ENCODE measurements at places on chromosomes 11 and 22.

DNA sequence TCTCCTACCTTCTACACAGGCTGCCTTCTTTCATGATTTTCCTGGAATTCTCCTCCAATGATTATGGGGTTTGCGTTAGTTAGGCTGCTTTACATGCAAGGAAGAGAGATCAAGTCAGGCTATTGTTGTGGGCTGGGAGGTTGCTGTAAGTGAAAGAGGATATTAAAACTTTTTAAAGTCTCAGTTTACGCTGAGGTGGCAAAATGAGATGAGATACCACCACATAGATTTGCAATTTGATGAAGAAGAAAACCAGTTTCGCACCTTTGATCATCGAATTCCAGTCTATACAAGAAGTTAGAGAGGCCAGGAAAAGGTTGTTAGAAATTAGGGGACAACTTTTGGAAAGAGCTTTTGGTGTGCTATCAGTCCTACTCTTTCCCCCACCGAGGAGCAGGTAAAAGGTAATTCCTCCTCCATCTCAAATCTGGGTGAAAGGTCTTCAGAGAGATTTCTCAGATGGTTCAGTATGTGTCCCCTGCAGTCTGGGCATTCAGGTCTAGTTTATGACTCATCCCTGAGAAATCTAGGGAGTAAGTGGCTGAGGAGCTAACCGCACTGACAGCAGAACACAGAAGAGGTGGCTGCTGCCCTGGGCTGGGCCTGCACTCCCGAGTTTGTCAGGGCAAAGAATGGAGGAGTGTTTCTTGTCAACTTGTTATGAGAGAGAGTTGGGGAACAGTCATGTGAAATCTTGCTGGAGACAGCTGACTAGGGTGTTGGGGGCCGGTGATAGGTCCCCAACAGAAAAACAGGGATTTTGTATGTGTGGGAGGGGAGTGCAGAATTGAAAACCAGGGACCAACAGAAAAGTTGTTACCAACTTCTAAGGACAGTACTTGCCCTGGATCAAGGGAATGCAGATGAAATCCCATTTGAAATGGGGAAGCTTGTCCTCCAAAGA lies 34.7 kb downstream of the CCDC83 start:
- DNase-seq: no peak

DNA sequence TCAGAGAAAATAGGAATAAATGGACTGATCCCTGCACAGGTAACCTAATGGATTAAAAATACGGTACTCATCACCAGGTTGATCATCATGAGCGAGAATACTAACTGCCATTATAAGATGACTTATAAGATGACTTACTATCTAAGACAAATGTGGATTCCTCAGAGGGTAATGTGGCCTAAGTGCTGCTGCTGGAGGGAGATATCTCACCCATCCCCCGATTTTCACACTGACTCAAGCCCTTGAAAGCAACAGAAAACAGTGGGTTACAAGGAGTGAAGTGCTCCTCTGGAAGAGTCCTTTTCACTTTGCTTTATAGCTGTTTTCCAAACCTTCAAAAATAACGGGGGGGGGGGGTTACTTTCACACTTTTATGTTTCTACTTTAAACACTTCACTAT lies 920 bp downstream of the TMEM218 start:
- no peak for DNase-seq

DNA sequence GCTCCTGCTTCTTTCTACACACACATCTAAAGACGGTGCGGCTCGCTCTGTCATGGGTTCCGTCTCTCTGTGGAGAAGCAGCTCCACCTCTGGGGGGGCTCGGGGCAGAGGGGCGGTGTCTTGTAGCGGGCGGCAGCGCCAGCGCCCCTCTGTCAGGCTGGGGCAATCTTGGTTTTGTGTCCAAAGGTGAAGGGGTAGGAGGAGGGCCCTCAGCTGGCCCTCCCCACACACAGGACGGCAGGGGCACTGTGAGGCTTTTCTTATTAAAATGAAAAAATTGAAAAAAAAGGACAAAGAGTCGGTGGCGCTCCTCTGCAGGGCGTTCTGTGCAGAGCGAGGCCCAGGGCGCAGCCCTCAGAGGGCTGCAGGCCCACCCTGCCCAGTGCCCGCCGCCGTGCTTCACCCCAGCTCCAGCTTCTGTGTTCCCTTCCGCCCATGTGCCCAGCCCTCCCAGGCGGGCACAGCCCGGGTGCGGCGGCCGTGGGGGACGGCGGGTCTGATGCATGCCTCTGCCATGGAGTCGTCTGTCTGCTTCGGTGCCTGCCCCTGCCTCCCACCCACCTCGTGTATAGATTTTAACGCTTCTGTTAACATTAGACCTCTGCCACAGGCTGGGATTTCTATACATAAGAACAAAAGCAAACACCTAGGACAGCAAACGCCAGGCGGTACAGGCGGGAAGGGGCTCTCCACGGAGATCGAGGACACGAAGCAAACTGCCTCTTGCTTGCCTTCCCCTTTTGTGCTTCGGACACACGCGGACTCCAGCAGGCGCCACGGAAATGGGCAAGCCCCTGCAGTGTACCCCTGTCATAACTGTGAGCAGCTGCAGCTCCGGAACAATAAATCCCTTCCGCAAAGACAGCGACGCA lies 24.5 kb downstream of the MOB2 start:
- no peak for DNase-seq

GRCh38 chr11:62266558-62266957 lies 3.4 kb upstream of the SCGB2A2 start:
- no peak for DNase-seq

- no peak for DNase-seq
Observed at GRCh38 chr22:31339148-31339832, 6.9 kb downstream of the PATZ1 start.

DNA sequence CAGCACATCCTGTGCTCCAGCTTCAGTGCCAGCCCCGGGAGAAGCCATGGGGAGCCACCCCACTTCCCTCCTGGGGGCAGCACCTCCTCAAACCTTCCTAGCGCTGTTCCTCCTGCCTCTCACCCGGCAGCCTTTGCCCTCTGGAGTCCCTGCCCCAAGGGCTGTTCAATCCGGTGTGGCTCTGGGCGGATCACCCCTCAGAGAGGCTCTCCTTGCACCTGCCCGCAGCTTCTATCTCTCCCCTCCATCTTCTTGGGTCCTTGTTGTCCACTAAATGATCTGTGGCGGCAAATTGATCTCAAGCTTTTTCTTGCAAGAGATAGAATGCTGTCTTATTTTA lies 18.1 kb upstream of the CDKN1C start:
- DNase-seq: no peak

- no peak for DNase-seq
Observed at GRCh38 chr22:19998991-19999820, 17.4 kb downstream of the ARVCF start.

DNA sequence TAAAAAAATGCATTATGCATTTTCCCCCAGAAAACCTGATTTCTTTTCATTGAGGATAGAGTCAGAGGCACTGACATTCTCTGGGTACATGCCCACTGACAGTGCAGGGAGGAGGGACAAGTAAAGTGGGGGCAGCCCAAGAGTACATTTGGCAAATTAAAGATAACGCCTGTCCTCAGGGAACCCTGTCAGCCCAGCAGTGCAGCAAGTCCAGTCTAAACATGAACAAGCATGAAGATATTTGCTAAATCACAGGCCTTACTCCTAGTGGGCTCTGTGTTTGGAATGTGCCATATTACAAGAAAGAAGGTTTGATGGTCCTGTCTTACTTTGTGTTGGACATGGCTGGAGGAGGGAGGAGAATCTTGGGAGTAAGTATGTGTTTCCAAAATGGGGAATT lies 37.9 kb downstream of the AMOTL1 start:
- no peak for DNase-seq

GRCh38 chr11:104728927-104729326 lies 169.3 kb downstream of the CASP12 start:
- no peak for DNase-seq

GRCh38 chr11:9962722-9963121 lies 298.8 kb downstream of the SWAP70 start:
- no peak for DNase-seq

GRCh38 chr11:72519220-72519881 lies 85.0 kb upstream of the CLPB start:
- no peak for DNase-seq

DNA sequence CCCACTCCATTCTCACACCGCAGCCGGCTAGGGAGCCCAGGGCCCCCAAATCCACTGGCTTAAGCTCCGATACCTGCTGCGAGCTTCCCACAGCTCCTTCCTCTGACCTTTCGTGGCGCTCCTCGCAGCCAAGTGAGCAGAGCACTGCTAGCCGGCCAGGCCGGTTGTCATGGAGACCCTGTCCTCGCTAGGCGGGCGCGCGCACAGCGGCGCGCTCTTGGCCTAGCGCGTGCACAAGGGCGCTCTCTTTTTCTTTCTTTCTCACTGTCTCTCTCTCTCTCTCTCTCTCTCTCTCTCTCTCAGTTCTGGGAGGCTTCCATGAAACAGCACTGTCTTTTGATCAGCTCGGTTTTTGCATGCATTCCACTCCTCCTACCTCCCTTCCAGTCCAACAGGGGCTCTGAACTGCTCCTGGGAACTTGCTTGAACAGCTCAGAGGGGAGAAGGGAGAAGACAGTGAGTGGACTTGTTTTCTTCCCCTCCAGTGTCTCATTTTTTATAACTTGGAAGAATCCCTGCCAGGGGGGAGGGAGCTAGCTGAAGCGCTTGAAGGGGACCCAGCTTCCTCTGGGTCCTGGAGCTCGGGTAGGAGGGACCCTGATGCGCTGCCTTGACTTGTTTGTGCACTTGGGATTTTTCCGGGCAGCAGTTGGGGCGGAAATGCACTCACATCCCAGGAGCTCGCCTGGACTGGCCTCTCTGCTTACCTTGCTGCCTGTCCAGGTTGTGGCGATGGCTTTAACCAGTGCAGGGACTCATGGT lies 100.3 kb upstream of the AKIP1 start:
- no peak for DNase-seq

DNA sequence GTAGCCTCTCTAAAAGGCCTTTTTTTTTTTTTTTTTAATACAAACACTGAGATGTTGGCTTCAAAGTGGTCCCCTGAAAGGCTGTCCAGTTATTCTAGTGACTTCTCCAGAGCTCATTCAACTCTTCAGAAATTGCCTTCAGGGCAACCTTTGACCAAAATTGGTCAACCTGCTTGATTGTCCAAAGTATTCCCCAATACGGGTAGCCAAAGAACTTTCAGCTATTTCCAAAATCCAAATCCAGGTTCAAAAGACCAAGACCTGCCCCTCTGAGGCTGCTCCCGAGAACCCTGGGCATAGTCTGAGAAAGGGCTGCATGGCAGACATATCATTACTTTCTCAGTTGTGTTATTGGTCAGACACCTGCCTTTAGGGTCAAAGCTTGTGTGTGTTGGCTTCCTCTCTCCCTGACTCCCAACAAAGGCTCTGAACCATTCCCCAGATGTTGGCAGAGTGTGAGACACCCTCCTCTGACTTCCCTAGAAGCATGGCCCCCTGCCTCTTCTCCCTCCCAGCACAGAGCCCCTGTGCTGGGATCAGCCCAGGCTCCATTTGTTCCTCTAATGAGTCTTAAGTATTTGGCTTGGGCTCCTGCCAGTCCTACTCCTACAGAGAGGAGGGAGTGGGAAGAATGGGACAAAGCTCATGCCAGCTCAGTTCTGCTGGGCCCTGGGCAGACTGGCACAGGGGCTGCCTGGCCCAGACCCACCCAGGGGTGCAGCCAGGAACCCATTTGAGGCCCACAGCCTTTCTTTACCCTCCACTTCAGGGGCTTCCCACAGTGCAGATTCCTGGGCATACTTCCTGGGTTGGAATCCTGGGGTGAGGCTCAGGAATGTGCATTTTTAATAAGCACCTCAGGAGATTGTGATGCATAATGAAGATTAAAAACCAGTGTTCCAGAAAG lies 30.3 kb downstream of the TNKS1BP1 start:
- no peak for DNase-seq

- DNase-seq: no peak
Observed at GRCh38 chr11:108788565-108789199, 123.8 kb downstream of the DDX10 start.

GRCh38 chr11:48341466-48341865 lies 16.7 kb downstream of the OR4C3 start:
- no peak for DNase-seq

GRCh38 chr22:21945453-21946261 lies 7.0 kb downstream of the PPM1F start:
- DNase-seq: no peak

GRCh38 chr11:119671051-119671450 lies 57.9 kb downstream of the NECTIN1 start:
- DNase-seq: no peak

GRCh38 chr11:94017446-94017845 lies 3.7 kb upstream of the HEPHL1 start:
- DNase-seq: no peak

GRCh38 chr11:5524756-5525155 lies 8.3 kb upstream of the UBQLNL start:
- DNase-seq: no peak

GRCh38 chr11:124586238-124586860 lies 16.6 kb downstream of the OR8A1 start:
- DNase-seq: peak; percentile 9

GRCh38 chr22:44182588-44183286 lies 2.0 kb downstream of the PARVG start:
- peak; percentile 28 for DNase-seq

- DNase-seq: no peak
Observed at GRCh38 chr11:91756829-91757480, 467.7 kb upstream of the FAT3 start.

DNA sequence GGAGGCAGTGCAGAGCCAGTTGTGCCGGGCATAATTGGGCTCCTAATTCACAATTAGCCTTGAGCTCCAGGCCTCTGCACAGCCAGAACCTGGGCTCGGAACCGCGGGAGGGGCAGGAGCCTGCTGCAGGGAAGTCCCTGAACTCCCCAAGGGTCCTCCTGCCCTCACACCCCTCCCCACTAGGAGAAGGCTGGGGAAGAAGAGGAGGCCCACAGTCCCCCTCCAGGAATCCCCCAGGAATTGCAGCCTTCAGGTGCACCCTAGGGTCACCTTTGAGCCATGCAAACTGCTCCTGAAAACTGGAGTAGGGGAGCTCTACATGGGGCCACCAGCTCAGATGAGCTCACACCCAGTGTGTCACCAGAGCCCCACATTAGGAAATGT lies 93.8 kb upstream of the LMO1 start:
- DNase-seq: no peak

GRCh38 chr11:33530815-33531214 lies 169.8 kb downstream of the C11orf91 start:
- DNase-seq: no peak

DNA sequence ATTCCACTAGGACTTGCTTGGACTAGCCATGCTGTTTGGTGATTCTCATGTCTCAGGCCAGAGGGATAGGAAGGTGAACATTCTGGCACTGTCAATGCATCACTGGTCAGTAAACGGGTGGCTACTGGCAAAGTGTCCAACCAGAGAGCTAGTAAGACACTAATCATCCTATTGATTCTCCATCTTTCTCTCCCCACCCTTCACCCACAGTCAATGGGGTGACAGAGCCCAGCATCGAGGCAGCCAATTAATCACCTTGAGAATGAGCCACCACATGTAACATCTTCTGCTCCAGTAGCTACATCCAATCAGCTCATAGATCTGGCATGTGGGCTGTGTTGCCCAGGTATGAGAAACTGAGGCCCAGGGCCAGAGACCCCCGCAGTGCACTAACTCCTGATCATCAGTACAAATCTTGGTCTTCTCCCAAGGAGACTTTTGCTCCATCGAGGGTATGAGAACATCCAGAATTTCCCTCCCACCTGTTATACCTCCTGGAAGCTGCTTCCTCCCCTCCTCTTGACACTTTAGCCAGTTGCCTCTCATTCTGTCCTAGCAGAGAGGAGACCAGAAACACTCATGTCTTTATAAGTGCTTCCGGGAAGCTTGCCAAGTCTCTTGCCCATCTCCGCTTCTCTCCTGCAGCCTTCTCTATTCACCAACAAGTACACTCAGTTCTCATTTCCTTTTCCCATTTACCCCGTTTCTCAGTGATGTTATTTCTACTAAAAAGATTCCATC lies 17.0 kb downstream of the HTR3A start:
- DNase-seq: no peak

Measured in stimulated activated CD4-positive, alpha-beta T cell treated with anti-CD3 and anti-CD28 coated beads, Interleukin-4, amount 100 ng/mL, for 48 hours (primary cell).